ENCODE measurements at places on chromosomes 13 and 19.

GRCh38 chr19:50223439-50223716 is 20.0 kb downstream of the MYH14 start:
- no peak for DNase-seq

- DNase-seq = no peak
These were observed 57.2 kb downstream of the NHLRC3 start for GRCh38 chr13:39095500-39095899.

GRCh38 chr19:6535558-6536137 is 4.8 kb downstream of the TNFSF9 start:
- DNase-seq = no peak

DNA sequence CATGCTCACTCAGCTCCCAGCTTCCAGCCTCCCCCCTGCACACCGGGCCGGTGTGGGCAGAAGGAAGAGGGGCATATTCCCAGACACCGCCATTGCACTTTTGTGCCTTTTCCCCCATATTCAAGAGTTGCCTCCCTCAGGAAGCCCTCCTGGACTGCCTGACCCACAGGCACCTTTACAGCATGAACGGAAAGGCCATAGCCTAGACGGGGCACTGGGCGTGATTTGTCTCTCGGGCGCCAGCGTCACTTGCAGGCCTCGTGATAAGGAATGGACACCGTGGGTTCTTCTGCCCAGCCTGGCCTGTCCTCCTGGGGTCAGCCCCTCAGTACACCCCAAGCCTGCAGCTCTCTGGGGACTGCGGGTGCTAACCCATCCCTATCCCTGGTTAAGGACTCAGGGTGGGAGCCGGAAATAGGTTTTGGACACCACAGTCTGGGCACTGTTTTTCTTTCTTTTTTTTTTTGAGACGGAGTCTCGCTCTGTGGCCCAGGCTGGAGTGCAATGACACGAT is 933 bp upstream of the UQCR11 start:
- DNase-seq = no peak

GRCh38 chr19:4084547-4084877 is 17.8 kb upstream of the ZBTB7A start:
- DNase-seq = no peak
